Activated naive CD4-positive, alpha-beta T cell treated with anti-CD3 and anti-CD28 coated beads for 36 hours (primary cell): ENCODE measurements at places on chromosomes 2 and 18. TPM values are rescaled to one million over a fixed set of nuclear protein-coding genes. Genes with fewer than 3 reads are reported as not detected.

The PLB1 gene
- 1.6 TPM for total RNA-seq

The PPP1R1C gene
- not detected for total RNA-seq

The MORN2 gene
- 6.2 TPM for total RNA-seq

The MARCHF4 gene
- total RNA-seq, result not detected

The TMEM247 gene
- not detected for total RNA-seq

The UGT1A4 gene
- not detected for total RNA-seq

The TTR gene
- not detected for total RNA-seq

The CHRNG gene
- total RNA-seq, result not detected

The CNRIP1 gene
- not detected for total RNA-seq

The DNAH6 gene
- total RNA-seq, result 0.07 TPM

The ANKRD29 gene
- not detected for total RNA-seq

The NTSR2 gene
- not detected for total RNA-seq

The TSPYL6 gene
- not detected for total RNA-seq

DNA sequence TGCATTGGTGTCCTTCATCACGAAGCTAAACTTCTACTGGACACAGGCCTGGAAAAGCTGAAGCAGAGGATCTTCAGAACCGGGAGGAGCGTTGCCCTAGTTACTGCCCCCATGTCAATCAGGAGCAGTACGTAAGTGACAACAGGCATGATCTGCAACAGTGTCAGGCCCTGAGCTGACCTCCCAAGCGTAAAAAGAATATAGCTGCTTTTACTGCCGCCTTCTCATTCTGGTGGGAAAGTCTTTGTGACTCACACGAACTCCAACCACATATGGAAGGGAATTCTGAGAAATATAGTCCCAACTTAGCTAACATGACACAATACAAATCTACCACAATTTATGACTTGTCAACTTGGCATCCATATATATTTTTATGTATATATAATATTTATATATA, 1007.7 kb upstream of the CDH2 start:
- H3K4me1 ChIP-seq, result no peaks in the 10 kb centered on the region
- H3K27ac ChIP-seq, result no peak overlapping the region
- no peaks in the 10 kb centered on the region for H3K36me3 ChIP-seq
- DNase-seq, result no peak

DNA sequence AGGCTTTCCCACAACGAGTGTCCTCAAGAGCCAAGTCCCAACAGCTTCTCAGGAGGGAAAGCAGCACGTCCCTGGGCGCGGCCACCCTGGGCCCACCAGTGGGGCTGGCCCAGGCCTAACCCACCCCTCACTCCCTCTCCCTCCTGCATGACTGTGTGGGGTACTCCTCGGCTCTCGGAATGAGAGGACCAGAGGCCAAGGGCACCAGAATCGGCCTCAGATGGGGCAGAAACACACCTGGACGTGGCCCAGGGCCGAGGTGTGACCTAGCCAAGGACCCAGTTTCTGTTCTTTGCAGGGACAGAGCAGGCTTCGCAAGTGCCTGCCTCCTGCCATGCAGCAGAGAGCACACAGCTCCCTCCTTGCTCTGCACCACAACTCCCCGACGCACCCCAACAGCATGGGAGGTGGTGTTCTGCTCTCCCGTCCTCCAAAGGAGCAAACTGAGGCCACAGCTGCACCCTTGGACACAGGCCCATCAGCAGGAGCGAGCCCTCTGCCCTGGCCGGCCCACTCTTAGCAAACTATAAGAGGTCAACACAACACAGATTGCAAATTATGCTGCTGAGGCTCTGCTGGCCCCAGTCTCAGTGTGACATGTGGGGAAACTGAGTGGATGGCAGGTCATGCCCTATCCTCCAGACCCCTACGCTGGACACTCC, 19.7 kb downstream of the HS6ST1 start:
- H3K36me3 ChIP-seq, result peaks cover 8% of the 10 kb centered on the region
- DNase-seq, result no peak
- H3K27me3 ChIP-seq, result no peaks in the 10 kb centered on the region
- H3K4me3 ChIP-seq, result no peak overlapping the region
- peaks cover 1% of the 10 kb centered on the region for H3K4me1 ChIP-seq
- no peak overlapping the region for H3K27ac ChIP-seq

GRCh38 chr2:60463249-60463648, 90.2 kb downstream of the BCL11A start:
- H3K27ac ChIP-seq, result no peak overlapping the region
- DNase-seq, result no peak
- no peaks in the 10 kb centered on the region for H3K4me1 ChIP-seq

GRCh38 chr2:220466251-220466691, 838.8 kb downstream of the SLC4A3 start:
- no peak for DNase-seq
- H3K36me3 ChIP-seq, result no peaks in the 10 kb centered on the region
- no peak overlapping the region for H3K4me3 ChIP-seq
- no peak overlapping the region for H3K27ac ChIP-seq

GRCh38 chr2:200342654-200343053, 36.2 kb downstream of the SPATS2L start:
- H3K27ac ChIP-seq, result no peak overlapping the region
- peaks cover 2% of the 10 kb centered on the region for H3K36me3 ChIP-seq
- no peak overlapping the region for H3K4me3 ChIP-seq
- DNase-seq, result no peak
- no peaks in the 10 kb centered on the region for H3K27me3 ChIP-seq
- H3K4me1 ChIP-seq, result no peaks in the 10 kb centered on the region

DNA sequence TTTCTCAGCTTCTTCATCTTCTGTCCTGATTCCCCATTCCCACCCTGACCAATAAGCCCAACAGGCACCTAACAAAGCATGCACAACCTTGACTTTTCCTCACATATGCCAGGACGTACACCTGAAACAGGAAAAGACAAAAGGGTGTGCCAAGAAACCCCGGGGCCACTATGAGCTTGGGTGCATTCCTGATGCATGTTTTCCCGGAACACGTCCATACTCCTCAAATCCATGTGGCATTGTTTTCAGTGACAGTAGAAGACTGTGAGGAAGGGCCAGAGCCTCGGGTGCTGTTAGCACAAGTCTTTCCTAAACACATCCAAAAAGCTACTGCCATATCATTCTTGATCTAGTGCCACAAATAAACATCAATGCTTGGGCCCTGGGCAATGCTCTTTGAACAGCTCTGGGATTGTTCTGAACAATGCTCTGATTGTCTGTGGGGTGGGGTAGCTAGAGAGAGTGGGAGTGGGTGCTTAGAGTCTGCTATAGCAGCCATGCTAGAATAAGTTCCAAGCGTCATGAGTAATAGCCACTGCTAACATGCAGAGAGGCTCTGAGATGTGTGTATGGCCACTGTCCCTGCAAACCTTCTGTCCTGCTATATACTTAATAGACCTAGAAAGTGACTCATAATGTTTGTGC, 181.7 kb upstream of the CRIM1 start:
- H3K4me3 ChIP-seq, result no peak overlapping the region
- H3K4me1 ChIP-seq, result no peaks in the 10 kb centered on the region
- no peaks in the 10 kb centered on the region for H3K27me3 ChIP-seq
- H3K27ac ChIP-seq, result no peak overlapping the region

- H3K4me3 ChIP-seq, result no peak overlapping the region
- peak overlapping the region; percentile 74 for H3K27ac ChIP-seq
- H3K27me3 ChIP-seq, result no peaks in the 10 kb centered on the region
- H3K4me1 ChIP-seq, result peaks cover 69% of the 10 kb centered on the region
- DNase-seq, result peak; percentile 60
Observed at GRCh38 chr2:25817630-25818029, 60.7 kb downstream of the ASXL2 start.

DNA sequence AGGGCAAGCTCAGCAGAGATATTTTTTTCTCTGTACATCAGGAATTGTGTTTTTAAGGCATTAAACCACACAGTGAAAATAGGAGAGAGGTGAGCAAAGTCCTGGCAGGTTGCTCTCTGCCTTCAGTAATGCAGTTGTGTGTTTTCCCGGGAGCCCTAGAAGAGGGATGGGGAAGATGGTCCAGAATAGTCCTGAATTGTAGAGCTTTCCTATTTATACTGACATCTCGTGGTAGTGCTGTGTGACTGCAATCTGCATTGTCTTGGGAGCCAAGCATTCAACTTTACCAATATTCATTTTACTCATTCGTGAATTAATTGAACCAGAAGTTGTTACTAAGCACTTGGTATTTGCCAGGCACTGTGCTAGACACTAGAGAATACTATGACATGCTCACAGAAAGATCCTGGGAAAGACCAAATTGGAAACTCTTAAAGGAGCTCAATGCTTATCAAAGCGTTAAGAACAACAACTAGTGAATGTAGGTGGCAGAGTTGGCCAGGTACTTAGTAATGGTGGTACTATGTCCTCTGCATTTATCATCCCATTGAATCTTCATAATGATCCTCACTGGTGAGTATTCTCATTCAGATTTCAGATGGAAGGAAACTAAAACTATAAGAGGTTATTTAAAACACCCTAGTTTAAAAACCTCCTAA, 214.6 kb downstream of the TRIB2 start:
- H3K27me3 ChIP-seq, result peaks cover 2% of the 10 kb centered on the region
- no peak for DNase-seq

DNA sequence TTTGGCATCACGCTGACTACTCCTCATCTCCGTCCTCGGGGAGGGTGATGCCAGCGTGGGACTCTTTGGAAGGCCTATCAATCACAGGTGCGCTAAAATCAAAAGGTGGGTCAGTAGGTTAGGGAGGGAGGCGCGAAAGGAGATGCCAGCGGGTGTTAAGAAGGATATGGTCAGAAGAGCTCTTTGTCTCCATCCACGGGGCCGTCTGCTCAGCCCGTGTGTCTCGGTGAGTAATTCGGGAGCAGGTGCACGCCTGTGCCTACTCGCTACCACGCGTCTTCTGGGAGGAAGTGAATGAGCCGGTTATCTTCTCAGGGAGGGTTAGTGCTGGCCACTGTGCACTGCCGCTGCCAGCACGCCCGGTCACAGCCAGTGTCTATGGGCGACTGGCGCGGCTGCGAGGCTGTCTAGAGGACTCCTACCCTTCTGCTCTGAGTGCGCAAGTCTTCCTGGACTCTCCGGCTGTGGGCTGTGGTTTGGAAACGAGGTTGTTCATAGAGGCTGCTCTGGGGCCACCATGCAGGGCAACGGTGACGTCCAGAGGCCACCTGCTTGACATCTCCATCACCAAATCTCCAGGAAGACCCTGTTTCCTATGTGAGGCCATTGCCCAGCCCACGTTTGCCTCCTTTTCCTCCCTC, 153.4 kb downstream of the MBP start:
- no peak overlapping the region for H3K4me3 ChIP-seq
- peaks cover 4% of the 10 kb centered on the region for H3K36me3 ChIP-seq
- H3K27ac ChIP-seq, result no peak overlapping the region
- H3K4me1 ChIP-seq, result peaks cover 5% of the 10 kb centered on the region

- peaks cover 6% of the 10 kb centered on the region for H3K27me3 ChIP-seq
- no peak overlapping the region for H3K27ac ChIP-seq
- no peak for DNase-seq
Observed at GRCh38 chr2:112024231-112024630, 30.8 kb upstream of the TMEM87B start.

DNA sequence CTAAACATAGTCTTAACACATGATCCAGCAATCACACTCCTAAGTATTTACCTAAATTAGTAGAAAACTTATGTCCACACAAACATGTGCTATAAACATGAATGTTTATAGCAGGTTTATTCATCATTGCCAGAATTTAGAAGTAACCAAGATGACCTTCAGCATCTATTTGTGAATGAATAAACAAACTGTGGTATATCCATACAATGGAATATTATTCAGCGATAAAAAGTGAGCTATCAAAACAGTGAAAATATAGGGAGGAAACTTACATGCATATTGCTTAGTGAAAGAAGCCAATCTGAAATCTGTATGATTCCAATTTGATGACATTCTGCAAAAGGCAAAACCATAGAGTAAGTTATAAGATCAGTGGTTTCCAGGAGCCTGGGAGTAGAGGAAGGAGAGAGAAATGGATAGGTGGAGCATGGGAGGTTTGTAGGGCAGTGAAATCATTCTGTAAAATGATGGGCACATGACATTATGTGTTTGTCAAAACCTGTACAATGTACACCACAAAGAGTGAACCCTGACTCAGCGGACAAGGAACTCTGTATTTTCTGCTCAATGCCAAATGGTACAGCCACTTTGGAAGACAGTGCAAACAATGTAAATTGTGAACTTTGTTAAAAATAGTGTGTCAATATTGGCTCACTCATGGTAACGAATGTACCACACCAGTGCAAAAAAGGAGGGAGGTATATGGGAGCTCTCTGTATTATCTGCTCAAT, 61.9 kb upstream of the IGFBP2 start:
- H3K4me1 ChIP-seq, result no peaks in the 10 kb centered on the region
- H3K36me3 ChIP-seq, result no peaks in the 10 kb centered on the region
- no peak for DNase-seq
- no peaks in the 10 kb centered on the region for H3K27me3 ChIP-seq
- H3K27ac ChIP-seq, result no peak overlapping the region
- no peak overlapping the region for H3K4me3 ChIP-seq

- H3K4me3 ChIP-seq, result no peak overlapping the region
- no peak for DNase-seq
- H3K27me3 ChIP-seq, result no peaks in the 10 kb centered on the region
- no peaks in the 10 kb centered on the region for H3K4me1 ChIP-seq
- H3K36me3 ChIP-seq, result no peaks in the 10 kb centered on the region
Observed at GRCh38 chr2:132581991-132582738, 87.8 kb downstream of the LYPD1 start.

- DNase-seq, result no peak
- H3K27ac ChIP-seq, result no peak overlapping the region
- no peaks in the 10 kb centered on the region for H3K36me3 ChIP-seq
- no peaks in the 10 kb centered on the region for H3K27me3 ChIP-seq
- H3K4me1 ChIP-seq, result no peaks in the 10 kb centered on the region
Observed at GRCh38 chr2:46256563-46257142, 40.6 kb upstream of the EPAS1 start.

- no peak overlapping the region for H3K27ac ChIP-seq
- no peak overlapping the region for H3K4me3 ChIP-seq
- peaks cover 2% of the 10 kb centered on the region for H3K27me3 ChIP-seq
- no peak for DNase-seq
- no peaks in the 10 kb centered on the region for H3K4me1 ChIP-seq
Observed at GRCh38 chr18:54906331-54907185, 52.7 kb downstream of the CCDC68 start.

GRCh38 chr2:45009303-45009927, at the start of gene SIX2:
Gene SIX2 (minus strand): TSS chr2:45009452. CDS start chr2:45009110, 342 bp downstream.
- H3K4me3 ChIP-seq, result peak within 1 kb of the TSS; percentile 59
- H3K27ac ChIP-seq, result no peak within 1 kb of the TSS
- peaks cover 30% of the 10 kb centered on the region for H3K4me1 ChIP-seq
- no peaks in the 10 kb centered on the region for H3K36me3 ChIP-seq
- H3K27me3 ChIP-seq, result peaks cover 71% of the 10 kb centered on the region

DNA sequence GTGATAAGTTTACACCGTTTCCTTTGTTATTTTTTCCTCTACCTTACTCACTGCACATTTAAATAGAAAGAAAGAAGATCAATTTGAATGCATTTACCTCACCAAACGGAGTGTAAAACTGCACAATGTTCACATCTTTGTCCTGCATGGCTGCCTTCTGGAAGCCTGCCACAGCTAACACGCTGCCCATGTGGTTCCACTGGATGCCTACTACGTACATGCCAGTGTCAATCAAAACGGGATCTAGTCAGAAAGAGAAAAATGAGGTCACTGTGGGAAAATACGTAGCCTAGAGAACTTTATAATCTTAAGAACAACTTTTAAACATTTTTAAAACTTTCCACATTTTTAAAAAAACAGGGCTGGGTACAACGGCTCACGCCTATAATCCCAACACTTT, 16.4 kb downstream of the WDR35 start:
- DNase-seq, result no peak
- no peak overlapping the region for H3K27ac ChIP-seq
- H3K36me3 ChIP-seq, result peaks cover 15% of the 10 kb centered on the region
- no peak overlapping the region for H3K4me3 ChIP-seq
- H3K27me3 ChIP-seq, result no peaks in the 10 kb centered on the region

GRCh38 chr2:238761868-238762267, 86.0 kb upstream of the TWIST2 start:
- H3K36me3 ChIP-seq, result no peaks in the 10 kb centered on the region
- H3K27ac ChIP-seq, result no peak overlapping the region
- no peak overlapping the region for H3K4me3 ChIP-seq
- peaks cover 28% of the 10 kb centered on the region for H3K27me3 ChIP-seq
- no peaks in the 10 kb centered on the region for H3K4me1 ChIP-seq
